ENCODE measurements at places on chromosomes 6 and 20.
A peak's percentile ranks its signal among the peaks of the same experiment; 100 is the strongest.

DNA sequence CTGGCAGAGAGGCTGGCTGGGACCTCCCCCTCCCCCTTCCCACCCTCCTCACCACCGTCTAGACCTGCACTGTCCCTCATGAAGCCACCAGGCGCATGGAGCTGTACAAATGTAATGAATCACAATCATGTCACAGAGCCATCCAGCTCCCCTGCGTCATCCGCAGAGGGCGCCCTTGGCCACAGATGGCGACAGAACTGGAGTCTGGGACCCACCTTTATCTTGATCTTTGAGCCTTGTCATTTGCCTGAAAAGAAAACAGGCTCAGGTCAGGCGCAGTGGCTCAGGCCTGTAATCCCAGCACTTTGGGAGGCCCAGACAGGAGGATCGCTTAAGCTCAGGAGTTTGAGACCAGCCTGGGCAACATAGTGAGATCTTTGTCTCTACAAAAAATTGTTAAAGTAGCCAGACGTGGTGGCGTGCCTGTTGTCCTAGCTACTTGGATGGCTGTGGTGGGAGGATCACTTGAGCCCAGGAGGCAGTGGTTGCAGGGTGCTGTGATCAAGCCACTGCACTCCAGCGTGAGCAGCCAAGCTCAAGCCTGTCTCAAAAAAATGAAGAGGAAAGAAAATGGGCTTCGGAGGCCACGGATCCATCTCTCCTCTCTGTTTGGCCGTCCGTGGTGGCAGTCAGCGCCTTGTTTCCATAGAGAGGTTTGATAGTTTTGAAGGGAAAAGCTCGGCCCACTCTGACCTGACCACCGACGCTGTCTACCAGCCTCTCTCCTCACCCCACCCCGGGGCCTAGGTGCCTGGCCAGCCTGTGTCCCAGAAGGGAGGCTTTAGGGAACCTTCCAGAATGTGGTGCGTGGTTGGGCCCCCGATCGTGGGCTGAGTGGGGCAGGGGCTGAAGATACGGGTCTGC, 6.2 kb downstream of the COL9A3 start:
- DNase-seq, result peak; percentile 62

DNA sequence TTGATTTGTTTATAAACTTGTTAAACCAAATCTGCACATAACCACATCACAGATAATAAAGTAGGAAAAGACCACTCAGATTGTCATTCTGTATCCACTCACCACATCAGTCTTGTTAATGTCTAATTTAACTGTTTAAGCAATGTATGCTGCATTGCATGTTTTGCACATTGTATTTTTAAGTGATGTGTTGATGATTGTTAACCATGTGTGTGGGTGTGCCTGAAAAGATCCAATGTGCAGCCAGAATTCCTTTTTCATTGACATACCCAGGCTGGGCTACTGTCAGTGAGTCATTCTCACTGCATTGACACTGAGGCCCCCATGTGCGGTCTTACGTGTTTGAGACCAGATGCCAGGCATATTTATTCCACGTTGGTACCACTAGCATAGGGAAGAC, 167.3 kb downstream of the TRMT11 start:
- no peak for DNase-seq

DNA sequence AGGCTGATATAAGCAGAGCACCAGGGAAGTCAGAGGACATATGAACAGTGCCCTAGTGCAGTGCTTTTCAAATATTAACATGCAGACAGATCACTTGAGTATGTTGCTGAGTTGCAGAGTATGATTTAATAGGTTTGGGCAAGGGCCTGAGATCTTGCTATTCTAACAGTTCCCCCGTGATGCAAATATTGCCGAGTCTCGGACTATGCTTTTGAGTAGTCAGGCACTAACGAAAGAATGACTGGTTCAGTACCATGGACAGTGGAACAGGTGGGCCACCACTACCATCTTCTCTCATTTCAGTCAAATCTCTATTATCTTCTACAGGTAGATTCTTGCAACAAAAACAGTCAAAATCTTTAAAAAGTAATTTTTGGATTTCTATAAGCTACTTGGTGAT, 3.7 kb upstream of the TMEM200A start:
- DNase-seq, result no peak

DNA sequence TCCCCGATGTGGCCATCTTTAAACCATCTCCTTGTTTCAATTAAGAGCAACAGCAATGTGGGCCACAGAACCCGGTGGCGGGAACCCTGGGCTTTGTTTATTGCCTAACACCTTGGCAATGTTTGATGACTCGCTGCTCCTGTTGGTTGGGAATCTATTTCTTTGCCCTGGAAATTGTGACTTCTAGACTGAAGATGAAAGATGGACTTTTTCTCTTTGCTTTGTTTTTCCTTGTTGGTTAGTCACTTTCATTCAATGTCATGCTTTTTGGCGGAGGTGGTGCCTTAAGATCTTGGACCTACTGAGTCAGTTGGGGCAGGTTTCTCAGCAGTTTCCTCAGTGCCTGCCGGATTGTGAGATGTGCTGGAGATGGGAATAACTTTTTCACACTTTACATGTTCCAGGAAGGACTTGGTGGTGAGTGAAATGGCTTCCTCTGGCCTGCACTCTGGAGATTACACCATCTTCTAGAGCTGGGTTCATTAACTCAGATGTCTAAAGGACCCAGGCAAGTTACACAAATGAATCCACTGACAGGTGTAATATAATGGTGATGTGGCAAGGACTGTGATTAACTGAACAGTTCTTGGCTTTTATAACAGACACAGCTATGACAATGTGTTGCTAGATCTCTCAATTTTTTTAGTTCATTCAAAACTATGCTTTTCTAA, 56.3 kb downstream of the TSHZ2 start:
- DNase-seq, result no peak

- DNase-seq, result no peak
Measured at GRCh38 chr6:151388236-151388635, 3.1 kb downstream of the ZBTB2 start.

DNA sequence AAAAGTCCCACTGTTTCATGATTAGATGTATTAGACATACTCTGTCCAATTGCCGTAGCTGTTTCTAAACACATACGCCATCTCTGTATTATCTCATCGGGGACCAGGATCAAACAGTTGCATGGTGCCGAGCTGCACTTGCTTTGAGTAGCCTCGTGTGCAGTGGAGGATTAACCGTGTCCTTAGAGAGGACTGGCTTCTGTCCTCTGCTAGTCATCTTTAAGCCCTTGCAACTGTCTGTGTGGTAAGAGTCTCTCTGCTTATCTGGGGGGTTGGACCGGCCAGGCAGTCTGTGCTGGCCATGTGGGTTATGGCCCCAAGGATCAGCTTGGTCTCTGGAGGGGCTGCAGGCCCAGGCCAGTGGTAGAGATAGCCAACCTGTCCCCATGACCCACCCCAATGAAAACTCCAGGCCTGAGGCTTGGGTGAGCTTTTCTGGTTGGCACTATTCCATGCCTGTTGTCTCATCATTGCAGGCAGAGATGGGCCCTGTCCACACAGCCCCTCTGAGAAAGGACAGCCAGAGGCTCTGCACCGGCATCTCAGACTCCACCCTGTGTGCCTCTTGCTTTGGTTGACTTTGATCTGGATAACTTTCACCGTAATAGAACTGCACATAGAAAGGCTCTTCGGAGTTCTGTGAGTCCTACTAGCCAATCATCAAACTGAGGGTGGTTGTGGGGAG, 137.3 kb upstream of the SNX9 start:
- DNase-seq, result no peak

GRCh38 chr20:50686821-50687220, 4.5 kb downstream of the RIPOR3 start:
- no peak for DNase-seq

DNA sequence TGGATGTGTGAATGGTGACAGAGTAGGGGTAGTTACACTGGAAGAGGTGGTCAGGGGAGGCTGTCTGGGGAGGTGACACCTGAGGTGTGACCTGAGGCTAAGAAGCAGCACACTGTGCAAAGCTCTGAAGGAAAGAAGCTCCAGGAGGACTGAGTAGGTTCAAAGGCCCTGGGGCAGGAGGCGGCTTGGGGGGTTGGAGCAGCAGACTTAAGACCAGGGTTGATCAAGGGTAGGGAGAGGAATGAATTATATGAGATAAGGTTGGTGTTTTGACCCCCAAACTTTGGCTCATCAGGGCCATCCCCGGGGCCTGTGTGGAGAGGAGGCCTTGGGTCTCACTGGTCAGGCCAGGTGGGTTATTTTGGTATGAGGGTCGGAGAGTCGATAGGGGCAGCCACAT, 166.1 kb downstream of the GRM4 start:
- DNase-seq, result no peak

DNA sequence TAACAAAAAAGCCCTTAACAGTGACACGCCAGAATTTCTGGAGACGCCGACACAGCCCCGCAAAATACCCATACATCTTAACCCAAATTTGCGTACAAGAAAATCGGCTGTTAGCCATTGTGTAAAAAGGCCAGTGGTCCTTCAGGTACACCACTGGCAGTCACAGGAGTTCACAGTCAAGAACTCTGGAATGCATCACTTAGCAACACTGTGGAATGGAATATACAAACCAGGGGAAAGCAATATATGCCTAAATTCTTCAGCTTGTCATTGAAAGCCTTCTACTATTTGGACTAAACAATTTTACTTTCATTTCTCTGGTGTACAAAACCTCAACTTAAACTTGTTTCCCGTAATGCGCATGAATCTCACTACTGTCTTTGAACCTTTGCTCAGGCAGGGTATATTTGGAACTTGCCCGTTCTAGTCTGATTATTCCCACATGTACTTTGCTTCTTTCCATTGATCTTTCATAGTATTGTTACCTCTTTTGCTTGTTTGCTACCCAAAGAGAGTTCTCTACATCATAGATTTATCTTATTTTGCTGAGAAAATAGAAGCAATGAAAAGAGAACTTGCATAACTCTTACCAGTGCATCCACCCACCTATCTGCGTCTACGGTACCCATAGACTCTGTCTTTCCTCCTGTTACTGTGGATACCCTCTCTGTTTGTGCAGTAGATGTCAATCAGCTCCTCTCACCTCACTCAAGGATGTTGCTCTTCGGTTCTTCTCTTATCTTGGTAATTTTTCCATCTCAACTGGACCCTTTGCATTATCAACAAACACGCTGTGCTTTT, at the start of gene ARMH2:
Gene ARMH2 (minus strand): TSS at position 178 of the 801 bp plus-strand sequence. CDS start 60 bp downstream, at position 118.
- DNase-seq, result no peak

- no peak for DNase-seq
Measured at GRCh38 chr6:115891111-115891669, 169.5 kb downstream of the FRK start.

- DNase-seq, result no peak
Measured at GRCh38 chr6:11953641-11954040, 58.5 kb upstream of the HIVEP1 start.

All from hematopoietic multipotent progenitor cell treated with erythropoietin and hydrocortisone succinate and interleukin-3 and kit ligand, for 17 days (in vitro differentiated cells).